ENCODE measurements at places on chromosomes 11 and 22. TPM values are rescaled to one million over a fixed set of nuclear protein-coding genes. Genes with fewer than 3 reads are reported as not detected.

Gene UBTFL1
- total RNA-seq, result not detected

Gene PDGFD
- total RNA-seq, result 3.3 TPM

Gene PARVG
- 8.9 TPM for total RNA-seq

Gene PHLDA2
- total RNA-seq, result not detected

Gene MUC5AC
- total RNA-seq, result not detected

Gene PPP6R2
- 117 TPM for total RNA-seq

Gene RTL10
- total RNA-seq, result 8.0 TPM

GRCh38 chr11:82756765-82757639 is 23.3 kb upstream of the FAM181B start:
- no peaks in the 10 kb centered on the region for H3K4me1 ChIP-seq
- no peak overlapping the region for H3K27ac ChIP-seq
- no peak overlapping the region for H3K4me3 ChIP-seq

- H3K36me3 ChIP-seq, result no peaks in the 10 kb centered on the region
- no peak for DNase-seq
- H3K4me1 ChIP-seq, result no peaks in the 10 kb centered on the region
- no peak overlapping the region for H3K27ac ChIP-seq
- no peak overlapping the region for H3K4me3 ChIP-seq
Observed at GRCh38 chr11:106983991-106984390, 34.3 kb downstream of the GUCY1A2 start.

GRCh38 chr11:4044976-4045646 is 49.5 kb upstream of the RRM1 start:
- H3K4me1 ChIP-seq, result peaks cover 11% of the 10 kb centered on the region
- no peaks in the 10 kb centered on the region for H3K36me3 ChIP-seq
- H3K27me3 ChIP-seq, result no peaks in the 10 kb centered on the region
- DNase-seq, result no peak
- no peak overlapping the region for H3K27ac ChIP-seq
- no peak overlapping the region for H3K4me3 ChIP-seq

DNA sequence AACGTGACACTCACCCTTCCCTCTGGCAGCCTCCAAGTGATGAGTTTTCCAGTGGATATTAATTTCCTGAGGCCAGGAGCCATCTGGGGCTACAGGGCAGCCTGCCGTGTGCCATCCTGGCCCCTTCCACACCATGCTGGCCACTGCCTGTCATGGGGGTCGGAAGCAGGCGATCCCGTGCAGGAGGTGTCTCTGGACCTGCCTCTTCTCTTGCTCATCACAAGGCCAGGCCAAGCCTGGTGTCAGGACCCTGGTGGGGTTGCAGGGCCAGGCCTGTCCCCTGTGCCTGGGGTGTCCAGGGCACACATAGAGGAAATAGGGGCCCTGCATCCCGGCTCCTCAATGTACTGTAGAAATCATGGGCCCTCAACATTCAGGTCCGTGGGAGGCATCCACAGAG is 3.6 kb downstream of the KRTAP5-3 start:
- DNase-seq, result no peak
- no peaks in the 10 kb centered on the region for H3K4me1 ChIP-seq
- no peaks in the 10 kb centered on the region for H3K36me3 ChIP-seq
- H3K27me3 ChIP-seq, result no peaks in the 10 kb centered on the region
- no peak overlapping the region for H3K4me3 ChIP-seq

DNA sequence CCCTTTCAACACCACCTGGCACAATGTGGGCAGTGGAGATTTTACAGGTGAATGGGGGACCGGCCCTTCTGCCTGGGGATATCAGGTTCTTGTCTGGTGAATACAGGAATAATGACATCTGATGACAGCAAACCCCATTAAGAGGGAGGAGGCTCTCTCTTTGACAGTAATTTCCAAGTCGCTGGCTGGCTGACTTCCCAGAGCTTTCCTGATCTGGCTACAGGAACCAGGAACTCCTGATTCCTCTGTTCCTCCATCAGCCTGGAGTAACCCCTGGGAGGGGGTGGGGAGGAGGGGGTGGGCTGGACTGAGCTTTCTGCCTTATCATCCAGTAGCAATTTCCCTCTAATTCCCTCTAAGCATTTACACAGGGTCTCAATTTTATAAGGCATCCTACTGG is 3.7 kb upstream of the MIEF1 start:
- H3K4me1 ChIP-seq, result peaks cover 10% of the 10 kb centered on the region
- no peaks in the 10 kb centered on the region for H3K36me3 ChIP-seq
- H3K4me3 ChIP-seq, result no peak overlapping the region
- no peak for DNase-seq
- H3K27me3 ChIP-seq, result no peaks in the 10 kb centered on the region

- DNase-seq, result no peak
- no peaks in the 10 kb centered on the region for H3K4me1 ChIP-seq
- H3K27ac ChIP-seq, result no peak overlapping the region
- H3K4me3 ChIP-seq, result no peak overlapping the region
Observed at GRCh38 chr11:35914816-35915215, 29.0 kb upstream of the LDLRAD3 start.

- peak overlapping the region; percentile 4 for H3K27ac ChIP-seq
- H3K4me1 ChIP-seq, result peaks cover 2% of the 10 kb centered on the region
- H3K4me3 ChIP-seq, result no peak overlapping the region
- no peaks in the 10 kb centered on the region for H3K36me3 ChIP-seq
- no peaks in the 10 kb centered on the region for H3K27me3 ChIP-seq
Observed at GRCh38 chr11:36411202-36411640, 98.9 kb downstream of the TRAF6 start.

DNA sequence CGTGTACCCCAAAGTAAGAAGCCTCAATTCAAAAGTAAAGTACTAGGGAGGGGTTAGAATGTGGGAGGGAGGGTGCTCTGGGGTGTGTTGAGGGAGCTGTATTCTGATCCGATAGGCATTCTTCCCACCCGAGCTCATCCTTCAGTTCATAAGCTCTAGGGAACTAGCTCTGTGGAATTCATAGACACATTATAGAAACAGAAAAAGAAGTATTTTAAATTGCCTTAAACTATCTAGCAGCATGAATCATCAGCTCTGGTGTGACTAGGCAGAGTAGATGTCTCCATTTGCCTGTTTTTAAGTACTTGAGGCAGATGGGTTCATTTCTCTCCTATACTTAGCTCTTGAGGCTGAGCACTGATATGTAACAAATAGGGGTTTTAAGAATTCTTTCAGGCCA is 7.3 kb upstream of the SGSM3 start:
- peaks cover 90% of the 10 kb centered on the region for H3K36me3 ChIP-seq
- no peak overlapping the region for H3K27ac ChIP-seq
- no peaks in the 10 kb centered on the region for H3K27me3 ChIP-seq
- no peak overlapping the region for H3K4me3 ChIP-seq
- no peaks in the 10 kb centered on the region for H3K4me1 ChIP-seq

GRCh38 chr11:105168457-105168856 is 28.9 kb upstream of the CARD18 start:
- H3K27ac ChIP-seq, result no peak overlapping the region
- H3K4me3 ChIP-seq, result no peak overlapping the region
- H3K36me3 ChIP-seq, result no peaks in the 10 kb centered on the region
- no peaks in the 10 kb centered on the region for H3K27me3 ChIP-seq
- no peaks in the 10 kb centered on the region for H3K4me1 ChIP-seq
- DNase-seq, result no peak

GRCh38 chr11:134423106-134423505 is 11.1 kb upstream of the B3GAT1 start:
- no peak overlapping the region for H3K27ac ChIP-seq
- no peaks in the 10 kb centered on the region for H3K4me1 ChIP-seq
- H3K4me3 ChIP-seq, result no peak overlapping the region

DNA sequence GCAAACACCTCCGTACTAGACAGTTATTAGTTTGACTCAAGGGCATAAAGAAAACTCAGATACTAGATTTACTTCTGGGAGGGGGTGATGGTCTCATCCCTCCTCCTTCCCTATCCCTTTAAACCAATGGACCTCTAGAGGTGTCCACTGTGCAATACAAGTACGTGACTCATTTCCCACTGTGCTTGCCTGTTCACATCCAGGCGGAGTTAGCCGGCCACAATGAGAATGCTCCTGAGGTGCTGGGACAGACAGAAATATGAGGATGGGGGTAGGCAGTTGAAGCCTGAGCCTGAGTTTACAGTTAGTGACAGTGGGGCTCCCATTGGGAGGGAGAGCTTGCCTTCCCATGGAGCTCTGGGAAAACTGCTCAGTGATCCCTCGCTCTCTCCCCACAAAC is 8.4 kb upstream of the PMM1 start:
- no peak overlapping the region for H3K27ac ChIP-seq
- peaks cover 25% of the 10 kb centered on the region for H3K36me3 ChIP-seq
- H3K27me3 ChIP-seq, result no peaks in the 10 kb centered on the region
- peaks cover 12% of the 10 kb centered on the region for H3K4me1 ChIP-seq
- DNase-seq, result no peak

GRCh38 chr11:86442420-86442819 is 67.7 kb downstream of the CCDC81 start:
- no peaks in the 10 kb centered on the region for H3K36me3 ChIP-seq
- H3K27ac ChIP-seq, result no peak overlapping the region
- no peaks in the 10 kb centered on the region for H3K4me1 ChIP-seq
- DNase-seq, result no peak
- no peaks in the 10 kb centered on the region for H3K27me3 ChIP-seq

GRCh38 chr11:122937983-122938382 is 43.7 kb downstream of the BSX start:
- no peaks in the 10 kb centered on the region for H3K36me3 ChIP-seq
- DNase-seq, result no peak
- H3K27me3 ChIP-seq, result no peaks in the 10 kb centered on the region

GRCh38 chr11:131217313-131218310 is 152.8 kb upstream of the NTM start:
- no peaks in the 10 kb centered on the region for H3K4me1 ChIP-seq
- H3K27ac ChIP-seq, result no peak overlapping the region
- DNase-seq, result no peak
- no peaks in the 10 kb centered on the region for H3K36me3 ChIP-seq
- no peak overlapping the region for H3K4me3 ChIP-seq

DNA sequence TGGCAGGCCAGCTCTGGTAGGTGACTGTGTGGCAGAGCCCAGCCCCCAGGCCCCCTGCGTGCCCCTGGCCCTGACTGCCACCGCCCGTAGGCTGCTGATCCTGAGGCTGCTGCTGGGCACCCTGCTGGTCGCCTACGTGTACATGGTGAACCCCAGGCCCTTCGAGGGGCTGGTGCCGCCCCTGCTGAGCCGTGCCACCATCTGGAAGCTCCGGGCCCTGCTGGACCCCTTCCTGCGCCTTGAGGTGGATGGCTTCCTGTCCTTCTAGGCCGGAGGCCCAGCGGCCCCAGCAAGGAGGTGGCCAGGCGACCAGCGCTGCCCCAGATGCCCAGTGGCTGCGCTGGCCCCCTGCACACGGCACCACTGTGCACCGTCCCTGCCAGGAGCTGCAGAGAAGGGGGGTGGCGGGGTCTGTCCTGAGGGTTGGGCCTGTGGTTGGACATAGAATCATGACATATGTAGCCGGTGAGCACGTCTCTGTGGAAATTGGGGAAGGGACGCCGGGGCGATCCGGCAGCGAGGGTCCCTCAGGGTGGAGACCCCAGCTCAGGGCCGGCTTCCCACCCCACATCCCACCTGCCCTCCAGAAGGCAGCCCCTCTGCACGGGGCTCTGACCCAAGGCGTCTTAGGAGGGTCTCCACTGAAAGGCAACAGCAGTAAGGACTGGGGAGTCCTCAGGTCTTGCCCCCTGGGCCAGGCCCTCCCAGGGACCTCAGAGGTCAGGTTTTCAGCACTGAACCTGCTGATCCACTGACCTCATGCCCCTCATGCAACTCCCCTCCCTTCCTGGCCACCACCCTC is 185.4 kb downstream of the IGLL1 start:
- no peaks in the 10 kb centered on the region for H3K4me1 ChIP-seq
- no peaks in the 10 kb centered on the region for H3K36me3 ChIP-seq
- H3K27ac ChIP-seq, result no peak overlapping the region

GRCh38 chr11:11464555-11464954 is 111.5 kb upstream of the CSNK2A3 start:
- no peaks in the 10 kb centered on the region for H3K36me3 ChIP-seq
- H3K27me3 ChIP-seq, result no peaks in the 10 kb centered on the region
- H3K4me1 ChIP-seq, result peaks cover 8% of the 10 kb centered on the region

- H3K4me3 ChIP-seq, result no peak overlapping the region
- no peaks in the 10 kb centered on the region for H3K27me3 ChIP-seq
- no peak overlapping the region for H3K27ac ChIP-seq
Observed at GRCh38 chr11:64450168-64450560, 91.2 kb downstream of the RPS6KA4 start.

DNA sequence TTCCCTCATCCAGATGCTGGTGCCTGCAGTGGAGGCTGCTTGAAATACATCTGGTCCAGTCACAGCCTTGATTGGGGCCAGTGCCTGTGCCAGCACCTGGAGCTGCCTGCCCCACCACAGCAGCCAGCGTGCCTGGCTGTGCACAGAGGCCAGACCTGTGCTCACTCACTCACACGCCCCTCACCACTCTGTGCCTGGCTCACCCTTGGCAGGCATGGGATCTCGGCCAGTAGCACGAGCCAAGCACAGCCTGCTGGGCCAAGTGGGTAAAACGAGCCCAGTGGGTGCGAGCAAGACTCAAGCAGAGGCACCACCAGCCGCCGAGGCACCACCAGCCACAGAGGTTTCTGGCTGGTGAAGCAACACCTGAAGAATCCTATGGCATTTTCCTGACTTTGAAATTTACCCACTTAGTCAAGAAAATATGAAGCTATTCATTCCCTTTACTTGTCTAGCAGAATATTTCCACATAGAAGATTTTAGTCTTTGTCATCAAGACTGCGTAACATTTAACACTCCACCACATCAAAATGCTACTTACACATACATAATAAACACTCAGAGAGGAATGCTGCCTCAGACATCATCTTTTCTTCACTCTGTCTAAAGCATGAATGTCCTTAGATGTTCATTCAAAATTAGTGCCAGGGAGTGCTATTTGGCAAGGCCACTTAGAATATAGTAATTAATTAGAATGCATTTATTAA is 424.3 kb upstream of the FAT3 start:
- H3K4me3 ChIP-seq, result no peak overlapping the region
- no peaks in the 10 kb centered on the region for H3K27me3 ChIP-seq
- no peaks in the 10 kb centered on the region for H3K4me1 ChIP-seq
- H3K36me3 ChIP-seq, result no peaks in the 10 kb centered on the region
- no peak overlapping the region for H3K27ac ChIP-seq
- no peak for DNase-seq

GRCh38 chr22:27100789-27101188 is 443.4 kb downstream of the MIAT start:
- H3K27ac ChIP-seq, result no peak overlapping the region
- H3K4me3 ChIP-seq, result no peak overlapping the region
- no peaks in the 10 kb centered on the region for H3K36me3 ChIP-seq
- H3K4me1 ChIP-seq, result no peaks in the 10 kb centered on the region
- DNase-seq, result no peak
- H3K27me3 ChIP-seq, result peaks cover 13% of the 10 kb centered on the region

DNA sequence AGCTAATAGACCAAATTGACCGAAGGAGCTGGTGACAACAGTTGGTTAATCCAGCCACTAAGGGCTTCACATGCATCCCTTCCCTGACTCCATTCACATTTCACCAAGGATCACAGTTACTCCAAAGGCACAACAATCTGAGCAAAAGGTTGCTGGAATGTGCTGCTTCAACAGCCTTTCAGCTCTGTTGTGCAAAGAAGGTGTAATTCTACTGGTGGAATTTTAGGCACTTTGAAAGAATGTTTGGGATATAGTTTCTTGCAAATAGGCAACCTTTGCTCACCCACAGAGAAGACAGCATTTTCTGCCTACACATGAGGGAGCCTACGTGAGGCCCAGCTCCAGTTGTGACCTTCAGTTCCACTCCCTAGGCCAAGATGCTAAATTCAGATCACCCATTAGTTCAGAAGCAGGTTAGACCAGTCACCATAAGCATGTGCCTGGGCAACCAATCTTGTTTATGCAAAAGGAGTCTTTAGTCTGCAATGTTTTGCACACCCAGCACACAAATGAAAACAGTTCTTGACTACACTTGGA is 21.6 kb upstream of the FCHSD2 start:
- no peak for DNase-seq
- H3K4me3 ChIP-seq, result no peak overlapping the region
- no peak overlapping the region for H3K27ac ChIP-seq
